ENCODE measurements at places on chromosomes 4 and X.

GRCh38 chr4:114998316-114998715 lies 115.1 kb downstream of the NDST4 start:
- DNase-seq = no peak

- DNase-seq = no peak
These were observed 281.3 kb downstream of the FRMPD4 start for GRCh38 chrX:12419591-12419990.

GRCh38 chrX:85993539-85994197 lies 53.7 kb downstream of the CHM start:
- no peak for DNase-seq

DNA sequence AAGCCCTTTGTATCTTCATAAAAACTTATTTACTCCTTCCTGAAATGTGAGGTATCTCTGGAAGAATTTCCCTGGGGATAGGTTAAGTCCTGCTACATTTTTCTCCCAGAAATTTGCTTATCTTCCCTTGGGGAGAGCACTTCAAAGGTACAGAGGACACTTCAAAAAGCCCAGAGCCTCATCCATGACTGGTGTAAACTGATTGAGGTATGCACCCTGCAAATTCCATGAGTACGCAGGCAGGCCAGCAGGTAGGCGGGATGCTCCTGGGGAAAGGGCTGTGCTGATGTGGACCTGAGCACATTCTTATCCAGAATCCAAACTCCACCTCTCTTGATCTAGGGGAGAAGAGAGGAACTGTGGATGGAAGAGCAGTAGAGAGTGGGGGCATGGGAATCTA lies 26.3 kb upstream of the RASGEF1B start:
- DNase-seq = no peak

DNA sequence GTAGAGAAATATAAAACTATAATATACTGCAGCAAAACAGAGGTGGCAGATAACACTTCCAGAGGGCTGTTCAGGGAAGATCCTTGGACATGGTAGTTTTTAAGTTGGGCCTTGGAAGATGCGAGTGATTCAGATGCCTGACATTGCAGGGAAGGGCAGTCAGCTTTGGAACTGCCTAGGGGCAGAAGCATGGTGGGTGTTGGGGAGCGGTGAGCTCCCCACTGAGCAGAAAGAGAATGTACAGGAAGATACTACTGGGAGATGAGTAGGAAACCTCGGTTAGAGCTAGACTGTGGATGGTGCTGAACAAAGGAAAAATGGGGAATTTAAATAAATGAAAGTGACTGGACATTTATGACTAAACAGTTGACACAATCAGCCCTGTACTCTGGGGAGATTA lies 24.9 kb upstream of the SEC24B start:
- DNase-seq = no peak

DNA sequence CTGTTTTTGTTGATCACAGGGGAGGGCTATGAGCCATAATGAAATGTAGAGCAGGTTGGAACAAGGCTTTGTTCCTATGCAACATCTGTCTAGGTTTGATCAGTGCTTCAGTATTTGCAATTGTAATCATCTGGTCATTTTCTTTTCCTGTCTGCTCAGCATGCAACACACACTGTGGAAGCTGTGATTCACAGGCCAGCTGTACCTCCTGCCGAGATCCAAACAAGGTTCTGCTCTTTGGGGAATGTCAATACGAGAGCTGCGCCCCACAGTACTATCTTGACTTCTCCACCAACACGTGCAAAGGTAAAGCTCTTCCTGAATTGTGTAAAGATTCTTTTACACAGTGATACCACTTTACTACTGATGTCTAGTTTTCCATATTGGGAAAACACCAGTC lies 181.9 kb upstream of the ANXA3 start:
- no peak for DNase-seq

DNA sequence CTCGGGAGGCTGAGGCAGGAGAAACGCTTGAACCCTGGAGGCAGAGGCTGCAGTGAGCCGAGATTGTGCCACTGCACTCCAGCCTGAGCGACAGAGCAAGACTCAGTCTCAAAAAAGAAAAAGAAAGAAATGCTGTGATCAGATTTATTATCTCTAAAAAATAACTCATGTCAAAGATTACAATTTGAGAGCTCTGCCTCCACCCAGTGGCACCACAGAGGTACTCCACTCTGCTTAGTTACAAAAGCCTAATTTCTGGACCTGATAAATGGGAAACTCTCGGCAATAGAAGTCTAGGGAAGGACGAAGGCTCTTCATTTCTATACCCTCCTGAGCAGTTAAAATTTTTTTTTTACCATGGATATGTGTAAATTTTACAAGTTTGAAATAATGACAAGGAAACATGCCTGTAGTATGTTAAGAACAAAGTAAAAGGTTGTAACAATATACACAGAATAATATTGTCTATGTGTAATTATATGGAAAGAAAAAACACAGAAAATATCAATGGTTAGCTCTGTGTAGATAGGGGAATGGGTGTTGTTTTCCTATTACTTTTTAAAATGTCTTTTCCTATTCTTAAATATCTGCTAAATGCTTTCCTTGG lies 149.8 kb downstream of the STIM2 start:
- DNase-seq = no peak

DNA sequence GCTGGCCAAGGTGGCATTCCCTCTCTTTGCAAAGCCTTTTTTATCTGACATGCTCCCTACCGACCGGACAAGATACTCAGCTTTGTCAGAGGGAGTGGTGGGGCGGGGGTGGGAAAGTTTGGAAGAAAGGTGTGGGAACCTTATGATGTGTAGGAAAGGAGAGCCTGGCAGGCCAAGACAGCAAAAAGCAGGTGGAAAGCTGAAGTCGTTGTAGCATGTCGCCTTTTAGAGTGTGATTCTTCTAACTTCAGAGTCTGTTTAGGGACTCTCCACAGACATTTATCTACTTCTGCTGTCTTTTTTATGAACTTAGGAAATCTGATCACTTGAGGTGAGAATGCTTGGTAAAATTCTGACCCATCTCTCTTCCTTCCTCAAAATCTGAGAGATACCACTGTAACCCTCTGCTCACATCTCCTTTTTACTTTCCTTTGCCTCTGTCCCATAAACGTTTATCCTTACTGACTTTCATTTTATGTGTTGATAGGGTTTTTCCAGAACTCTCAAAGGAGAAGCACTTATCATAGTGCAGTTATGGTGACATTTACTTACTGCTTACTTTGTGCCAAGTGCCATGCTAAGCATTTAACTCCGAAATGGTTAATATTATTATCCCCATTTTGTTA lies 8.2 kb upstream of the RUFY3 start:
- no peak for DNase-seq

DNA sequence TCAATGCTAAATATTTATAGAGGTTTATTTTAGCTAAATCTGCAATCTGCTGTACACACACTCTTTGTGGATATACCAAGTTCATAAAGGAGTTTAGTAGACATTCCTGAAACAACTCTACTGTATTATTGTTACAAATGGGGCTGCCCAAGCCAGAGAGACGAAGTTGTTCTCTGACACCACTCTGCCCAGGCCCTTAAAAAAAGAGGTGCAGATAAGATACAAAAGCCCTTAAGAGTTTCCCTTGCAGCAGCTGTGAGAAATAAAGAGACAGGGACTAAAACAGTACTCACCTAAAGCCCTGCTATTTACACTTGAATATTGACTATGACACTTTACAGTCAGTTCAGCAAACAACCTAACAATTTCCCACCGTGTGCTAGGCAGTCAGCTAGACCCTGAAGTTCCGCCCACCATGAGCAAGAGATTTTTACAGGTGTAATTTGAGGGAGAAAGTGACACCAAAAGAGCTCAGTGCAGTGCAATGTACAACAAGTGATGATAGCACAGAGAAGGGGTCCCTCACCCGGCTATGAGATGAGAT lies 191.7 kb downstream of the PRDM5 start:
- no peak for DNase-seq

DNA sequence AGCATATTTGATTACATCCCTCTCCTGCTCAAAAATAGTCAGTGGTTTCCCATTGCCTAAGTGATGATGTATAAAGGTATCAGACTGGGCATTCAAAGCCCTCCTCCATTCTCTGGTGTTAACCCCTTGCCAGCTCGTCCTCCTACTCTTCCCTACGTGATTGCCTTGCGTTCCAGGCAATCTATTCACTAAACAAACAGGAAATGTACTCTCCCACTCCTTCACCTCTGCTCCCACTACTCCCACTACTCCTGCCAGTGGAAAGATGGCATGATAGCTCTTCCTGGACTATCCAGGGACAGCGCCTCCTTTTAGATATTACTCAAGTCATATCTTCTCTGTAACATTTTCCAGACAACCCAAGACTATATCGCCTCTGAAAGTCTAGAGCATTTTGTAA lies 5.8 kb downstream of the DGAT2L6 start:
- DNase-seq = no peak

- no peak for DNase-seq
These were observed 26.8 kb upstream of the GRXCR1 start for GRCh38 chr4:42865572-42866189.

GRCh38 chr4:7902101-7902553 lies 37.5 kb downstream of the AFAP1 start:
- no peak for DNase-seq

- no peak for DNase-seq
These were observed 6.2 kb downstream of the ARFIP1 start for GRCh38 chr4:152785639-152786615.

- no peak for DNase-seq
These were observed 112.3 kb upstream of the IL13RA1 start for GRCh38 chrX:118615141-118615540.

- no peak for DNase-seq
These were observed 32.9 kb upstream of the PGM2 start for GRCh38 chr4:37793562-37793961.

- DNase-seq = no peak
These were observed 1.1 kb downstream of the CXCL1 start for GRCh38 chr4:73870260-73870659.

- no peak for DNase-seq
These were observed 14.3 kb downstream of the H2BW1 start for GRCh38 chrX:103999234-103999633.

- DNase-seq = no peak
These were observed 82.1 kb upstream of the BANK1 start for GRCh38 chr4:101708293-101709039.

- peak; percentile 43 for DNase-seq
These were observed 1.4 kb downstream of the ANKRD17 start for GRCh38 chr4:73257234-73257633.

DNA sequence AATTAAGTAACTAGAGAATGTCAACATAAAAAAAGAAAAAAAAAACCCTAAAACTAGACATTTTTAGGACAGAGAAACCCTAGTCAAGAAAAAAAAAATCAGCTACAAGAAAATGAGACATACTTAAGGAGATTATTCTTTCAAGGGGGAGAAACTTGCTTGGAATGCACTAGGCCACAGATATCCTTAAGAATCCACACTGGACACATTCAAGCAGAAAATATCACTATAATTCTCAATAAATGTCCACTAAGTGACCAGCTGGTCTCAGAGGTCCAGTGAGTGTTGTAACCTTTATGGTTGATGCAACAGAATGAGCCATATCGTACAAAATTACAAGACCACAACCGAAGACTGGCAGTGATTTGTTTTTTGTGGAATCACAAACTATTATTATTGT lies 15.6 kb upstream of the IBSP start:
- no peak for DNase-seq

DNA sequence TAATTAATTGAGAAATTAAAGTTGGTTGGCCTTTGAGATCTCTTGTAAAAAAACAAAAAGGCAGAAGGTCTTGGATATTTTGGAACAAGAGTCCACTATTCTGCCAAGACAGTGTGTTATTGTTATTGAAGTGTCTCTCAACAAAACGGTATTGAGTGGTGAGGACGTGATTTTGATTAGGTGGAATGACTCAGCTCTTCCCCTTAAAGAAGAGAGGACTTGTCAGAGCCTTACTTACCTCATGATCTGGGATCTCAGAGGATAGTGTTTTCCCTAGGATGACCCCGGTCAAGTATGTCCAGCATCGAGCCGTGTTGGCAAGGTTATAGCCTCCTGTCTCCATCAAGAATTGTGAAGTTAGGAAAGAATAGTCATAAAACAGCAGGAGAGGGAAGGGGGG lies 110.9 kb downstream of the HDAC8 start:
- DNase-seq = no peak

GRCh38 chr4:89708903-89709421 lies 128.0 kb downstream of the SNCA start:
- DNase-seq = no peak
